Esophagus squamous epithelium (tissue), 5 donors: ENCODE measurements at places on chromosomes 7 and 10.

DNA sequence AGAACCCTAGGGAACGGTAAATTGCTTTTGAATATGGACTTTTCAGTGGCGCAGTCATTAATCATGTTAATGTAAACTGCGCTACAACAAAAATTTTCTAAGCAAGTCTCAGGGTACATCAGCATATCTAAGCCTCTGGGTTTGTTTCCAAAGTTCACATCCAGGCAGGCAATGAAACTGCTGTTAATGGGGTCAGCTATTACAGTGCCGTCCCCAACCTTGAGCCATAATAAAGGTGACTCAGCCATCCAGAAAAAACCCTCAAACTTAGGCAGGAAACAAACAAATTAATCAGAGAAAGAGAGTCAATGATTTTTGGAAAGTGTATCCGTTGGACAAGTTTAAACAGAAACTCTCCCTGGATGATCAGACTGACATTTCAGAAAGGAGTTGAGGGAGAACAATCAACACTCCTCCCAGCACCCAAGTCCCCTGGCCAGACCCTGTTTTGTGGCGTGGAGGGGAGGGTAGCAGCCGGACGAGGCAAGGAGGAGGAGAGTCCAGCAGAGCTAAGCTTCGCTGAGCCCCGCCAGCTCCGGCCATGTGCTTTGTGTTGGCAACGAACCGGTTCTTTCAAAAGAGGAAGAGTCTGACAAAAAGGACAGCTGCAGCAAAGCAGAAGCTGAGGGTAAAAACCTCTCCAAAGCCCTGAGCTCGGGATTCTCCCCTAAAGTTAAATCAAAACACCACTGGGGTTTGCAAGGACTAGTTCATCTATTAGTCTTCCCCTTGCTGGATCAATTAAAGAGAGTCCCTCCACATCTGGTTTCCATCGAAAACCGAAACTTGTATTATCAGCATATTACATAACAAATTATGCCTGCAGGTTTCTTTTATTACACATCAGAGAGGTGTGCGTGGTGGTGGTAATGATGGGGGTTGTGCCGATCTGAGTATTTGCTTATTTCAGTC, 3.6 kb downstream of the FAM53B start:
- no peak for DNase-seq

DNA sequence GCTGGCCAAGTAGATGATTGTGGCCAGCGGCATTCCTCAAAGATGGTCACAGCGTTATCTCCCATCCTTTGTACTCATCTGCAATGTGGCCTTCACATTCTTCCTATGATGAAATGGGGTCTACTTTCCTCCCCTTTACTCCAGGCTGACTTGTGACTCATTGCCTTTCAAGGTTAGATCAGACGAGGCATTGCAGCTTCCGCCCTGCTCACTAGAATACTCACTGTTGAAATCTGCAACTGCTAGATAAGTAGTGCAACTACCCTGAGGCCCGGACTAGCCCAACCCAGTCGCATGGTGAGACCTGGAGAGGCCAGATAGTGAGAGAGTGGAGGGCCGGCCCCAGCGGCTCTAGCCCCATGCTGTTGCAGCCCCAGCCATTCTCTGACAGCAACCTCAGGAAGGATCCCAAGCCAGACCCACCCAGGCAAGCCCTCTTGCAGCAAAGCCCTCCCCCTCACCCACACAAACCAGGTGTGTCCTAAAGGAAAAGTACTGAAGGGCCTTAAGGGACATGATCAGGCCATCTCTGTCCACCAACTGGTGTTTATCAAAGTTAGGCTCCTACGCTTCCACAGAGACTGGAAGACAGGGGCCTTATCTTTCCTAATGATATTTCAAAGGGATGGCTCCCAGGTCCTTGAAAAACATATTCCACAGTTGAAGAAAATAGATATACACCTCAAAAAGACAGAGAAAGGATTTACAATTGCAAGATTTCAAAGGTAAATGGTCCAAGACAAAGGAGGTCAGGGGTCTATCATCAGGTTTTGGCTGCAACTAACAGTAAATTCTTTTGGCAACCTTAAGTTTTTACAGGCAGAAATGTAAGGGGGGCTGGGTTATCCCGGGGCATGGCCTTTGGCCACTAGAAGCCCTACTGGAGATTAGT, 107.2 kb upstream of the TRIM24 start:
- no peak for DNase-seq

DNA sequence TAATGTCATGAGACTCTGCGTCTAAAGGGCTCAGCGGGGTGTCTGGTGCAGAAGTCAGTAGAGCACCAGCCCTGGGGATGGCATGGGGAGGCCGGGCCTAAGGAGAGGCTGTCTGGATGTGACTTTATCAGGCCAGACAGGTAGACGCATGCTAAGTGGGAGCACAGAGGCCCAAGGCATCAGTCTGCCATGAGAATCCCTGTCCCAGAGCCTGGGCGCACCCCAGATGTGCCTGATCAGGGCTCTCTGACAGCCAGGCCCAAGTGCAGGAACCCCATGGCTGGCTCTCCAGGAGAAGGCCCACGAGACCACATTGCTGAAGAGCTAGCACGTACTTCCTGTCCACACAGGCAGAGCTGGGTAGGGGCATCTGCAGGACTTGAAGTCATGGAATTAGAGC, 48.0 kb upstream of the CPXM2 start:
- no peak for DNase-seq

DNA sequence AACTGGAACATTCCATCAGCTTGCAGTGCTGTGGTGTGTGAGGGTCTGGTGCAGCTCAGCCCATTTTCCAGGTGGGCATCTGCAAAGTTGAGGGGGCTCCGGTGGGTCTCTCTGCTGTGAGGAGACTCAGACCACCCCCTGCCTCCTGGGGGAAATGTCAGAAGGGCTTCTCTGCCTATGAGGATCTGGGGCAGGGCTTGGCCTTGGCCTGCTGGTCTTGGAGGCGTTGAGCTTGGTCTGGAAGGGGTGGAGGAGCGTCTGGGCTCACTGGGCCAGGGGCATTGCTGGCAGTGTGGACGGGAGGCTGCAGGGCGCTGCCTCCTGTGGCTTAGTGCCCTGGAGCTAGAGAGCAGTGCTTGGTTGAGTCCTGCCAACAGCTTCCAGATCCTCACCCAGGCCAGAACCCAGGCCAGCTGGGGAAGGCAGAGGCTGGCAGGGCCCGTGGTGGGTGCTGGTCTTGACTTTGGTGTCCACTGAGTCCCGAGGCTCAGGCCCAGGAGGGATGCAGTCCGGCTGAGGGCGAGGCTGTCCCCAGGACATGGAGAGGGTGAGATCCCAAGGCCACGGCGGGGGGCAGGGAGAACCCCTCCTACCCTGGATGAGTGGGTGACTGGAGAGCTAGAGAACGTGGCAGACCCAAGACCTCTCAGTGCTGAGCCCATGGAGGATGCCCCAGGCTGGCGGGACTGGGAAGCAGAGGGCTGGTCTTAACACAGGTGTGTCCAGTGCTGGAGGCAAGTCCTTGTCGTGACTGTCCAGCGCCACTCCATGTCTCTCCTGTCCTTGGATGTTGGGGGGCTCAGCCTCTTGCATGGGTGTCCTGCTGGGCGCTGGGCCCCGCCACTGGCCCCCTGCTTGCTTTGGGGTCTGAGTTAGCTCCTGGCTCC, 2.8 kb downstream of the SPRN start:
- DNase-seq = no peak

GRCh38 chr7:92641921-92642511, 51.8 kb upstream of the FAM133B start:
- DNase-seq = no peak

GRCh38 chr7:142063551-142064442, 47.7 kb upstream of the MGAM2 start:
- no peak for DNase-seq

DNA sequence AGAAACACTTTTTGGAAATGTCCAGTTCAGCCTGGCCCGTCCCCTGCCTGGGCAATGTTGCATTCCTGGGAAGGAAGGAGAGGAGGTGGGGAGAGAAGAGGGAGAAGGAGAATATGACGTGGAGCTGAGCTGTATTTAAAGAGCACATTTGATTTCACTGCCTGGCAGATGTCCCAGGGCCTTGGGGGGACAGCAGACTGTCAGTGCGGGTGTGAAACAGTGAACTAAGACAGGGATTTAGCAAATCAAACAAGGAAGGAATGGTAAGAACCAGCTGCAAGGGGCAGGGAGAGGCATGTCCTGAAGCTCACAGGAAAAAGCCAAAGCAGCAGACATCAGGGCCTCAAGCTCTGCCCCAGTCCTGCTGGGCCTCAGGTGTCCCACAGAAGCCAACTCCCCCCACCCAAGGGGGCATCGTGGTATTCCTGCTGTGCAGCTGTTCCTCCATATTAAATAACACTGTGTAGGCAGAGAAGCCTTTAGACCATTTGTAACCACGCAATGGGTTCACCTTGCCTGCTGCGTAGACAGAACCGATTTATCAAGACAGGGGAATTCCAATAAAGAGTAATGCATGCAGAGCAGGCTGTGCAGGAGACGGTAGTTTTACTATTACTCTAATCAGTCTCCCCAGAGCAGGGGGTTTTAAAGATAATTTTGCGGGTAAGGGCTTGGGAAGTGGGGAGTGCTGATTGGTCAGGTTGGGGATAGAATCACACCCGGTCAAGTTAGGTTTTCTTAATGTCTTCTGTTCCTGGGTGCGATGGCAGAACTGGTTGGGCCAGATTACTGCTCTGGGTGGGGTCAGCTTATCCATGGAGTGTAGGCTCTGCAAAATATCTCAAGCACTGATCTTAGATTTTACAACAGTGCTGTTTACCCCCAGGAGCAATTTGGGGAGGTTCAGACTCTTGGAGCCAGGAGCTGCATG, 18.3 kb downstream of the LEP start:
- no peak for DNase-seq
